ENCODE measurements at places on chromosomes 3 and 15.

- no peak for DNase-seq
Observed at GRCh38 chr15:38896647-38897046, 332.0 kb upstream of the RASGRP1 start.

DNA sequence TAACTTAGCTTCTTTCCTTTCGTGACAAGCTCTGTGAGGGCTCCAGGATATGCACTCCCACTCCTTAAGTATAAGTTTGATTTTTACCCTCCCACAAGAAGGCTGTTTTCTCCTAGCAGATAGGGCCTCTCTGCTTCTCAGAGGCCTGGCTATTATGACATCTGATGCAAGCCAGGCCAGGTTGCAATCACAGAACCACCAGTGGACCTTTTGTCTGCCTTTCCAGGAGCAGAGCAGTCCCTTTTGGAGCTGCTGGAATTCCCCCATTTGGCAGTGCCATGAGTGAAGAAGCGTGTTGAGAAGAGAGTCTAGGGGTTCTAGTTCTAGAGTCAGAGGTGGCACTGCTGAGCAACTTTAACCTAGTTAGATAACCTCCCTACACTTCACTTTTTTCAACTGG lies 1004.3 kb upstream of the SEMA6D start:
- no peak for DNase-seq

DNA sequence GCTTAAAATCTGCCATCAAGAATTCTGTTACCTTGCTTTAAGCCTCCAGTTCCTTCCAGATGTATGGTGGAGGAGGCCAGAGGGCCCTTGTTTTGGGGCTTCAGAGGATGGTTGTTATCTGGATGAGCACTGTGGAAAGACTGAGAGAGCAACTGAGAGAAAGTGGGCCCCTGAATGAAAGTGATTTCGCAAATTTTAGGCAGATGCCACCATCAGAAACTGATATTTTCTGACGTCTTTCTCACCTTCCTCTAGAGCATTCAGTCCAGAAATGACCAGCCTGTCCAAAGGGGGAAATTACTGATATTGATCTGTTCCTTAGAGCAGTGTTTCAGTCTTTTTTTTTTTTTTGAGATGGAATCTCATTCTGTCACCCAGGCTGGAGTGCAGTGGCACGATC lies 13.4 kb downstream of the B3GNT5 start:
- DNase-seq: no peak

GRCh38 chr15:78536134-78536533 lies 4.1 kb upstream of the PSMA4 start:
- no peak for DNase-seq

- no peak for DNase-seq
Observed at GRCh38 chr3:99970198-99970597, 144.1 kb downstream of the FILIP1L start.

- DNase-seq: no peak
Observed at GRCh38 chr3:124986192-124987143, 51.9 kb upstream of the MUC13 start.

- no peak for DNase-seq
Observed at GRCh38 chr3:44920081-44920480, 45.7 kb downstream of the TGM4 start.

GRCh38 chr3:67587811-67588210 lies 66.6 kb downstream of the SUCLG2 start:
- no peak for DNase-seq

DNA sequence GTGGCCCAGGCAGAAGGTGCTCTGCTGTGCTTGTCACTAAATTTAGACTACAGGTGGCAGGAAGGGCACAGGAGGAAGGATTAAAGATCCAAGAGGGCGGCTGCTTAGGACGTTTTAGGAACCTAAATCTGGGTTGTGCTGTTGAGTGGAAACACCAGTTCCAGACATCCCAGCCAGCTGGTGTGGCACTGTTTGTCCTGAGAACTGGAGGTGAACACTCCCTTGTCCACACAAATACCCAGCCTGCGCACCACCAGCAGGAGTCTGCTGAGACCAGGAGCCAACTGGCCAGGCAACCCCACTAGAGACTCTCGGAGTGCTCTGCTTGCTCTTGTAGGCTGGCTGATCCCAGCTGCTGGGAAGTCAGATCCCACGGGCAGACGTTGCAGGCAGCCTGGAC lies 30.3 kb upstream of the UACA start:
- no peak for DNase-seq

DNA sequence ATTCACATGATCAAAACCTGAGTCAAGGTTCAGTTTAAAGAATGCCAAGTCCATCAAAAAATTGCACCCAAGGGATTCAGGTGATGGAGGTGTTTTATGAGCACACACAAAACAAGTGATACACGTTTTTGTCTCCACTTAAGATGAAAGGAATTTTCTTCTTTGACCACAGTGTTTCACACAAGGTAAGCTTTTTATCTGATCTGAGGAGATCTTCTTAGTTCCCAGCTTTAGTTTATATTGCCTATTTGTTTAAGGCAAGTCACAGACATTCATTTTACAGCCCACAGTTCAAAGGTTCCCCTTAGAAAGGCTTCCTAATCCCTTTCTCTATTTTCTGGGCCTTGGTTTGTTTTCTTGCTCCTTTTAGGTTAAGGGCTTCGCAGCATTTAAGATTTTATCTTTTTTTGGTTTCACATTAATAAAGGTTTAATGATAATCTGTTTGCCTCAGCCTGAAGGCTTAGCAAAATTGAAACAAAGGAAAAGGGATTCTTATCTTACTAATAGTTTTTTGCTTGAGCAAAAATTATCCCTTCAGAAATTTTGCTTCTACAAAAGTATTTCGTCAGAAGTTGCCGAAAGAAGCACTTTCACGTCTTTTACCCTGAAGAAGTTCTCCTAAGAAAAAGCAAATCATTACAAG lies 420.5 kb upstream of the NAALADL2 start:
- DNase-seq: no peak

GRCh38 chr3:107044677-107045076 lies 332.6 kb upstream of the CCDC54 start:
- DNase-seq: no peak

DNA sequence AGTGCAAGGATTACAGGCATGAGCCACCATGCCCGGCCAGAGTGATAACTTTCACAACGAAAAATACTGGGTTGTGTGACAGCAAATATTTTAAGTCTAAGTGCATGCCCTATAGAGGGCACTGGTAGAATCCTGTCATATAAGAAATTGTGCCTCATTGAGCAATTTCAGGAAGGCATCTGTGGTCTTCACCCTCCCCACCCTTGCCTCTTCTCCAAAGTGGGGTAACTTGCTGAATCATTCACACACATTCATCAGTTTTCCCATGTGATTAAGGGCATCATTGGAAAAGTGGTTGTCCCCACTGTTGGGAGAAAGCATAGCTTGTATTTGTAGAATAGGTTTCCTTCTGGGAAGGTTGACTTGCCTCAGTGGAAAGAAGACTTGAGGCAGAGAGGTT lies 9.2 kb downstream of the MITF start:
- no peak for DNase-seq

DNA sequence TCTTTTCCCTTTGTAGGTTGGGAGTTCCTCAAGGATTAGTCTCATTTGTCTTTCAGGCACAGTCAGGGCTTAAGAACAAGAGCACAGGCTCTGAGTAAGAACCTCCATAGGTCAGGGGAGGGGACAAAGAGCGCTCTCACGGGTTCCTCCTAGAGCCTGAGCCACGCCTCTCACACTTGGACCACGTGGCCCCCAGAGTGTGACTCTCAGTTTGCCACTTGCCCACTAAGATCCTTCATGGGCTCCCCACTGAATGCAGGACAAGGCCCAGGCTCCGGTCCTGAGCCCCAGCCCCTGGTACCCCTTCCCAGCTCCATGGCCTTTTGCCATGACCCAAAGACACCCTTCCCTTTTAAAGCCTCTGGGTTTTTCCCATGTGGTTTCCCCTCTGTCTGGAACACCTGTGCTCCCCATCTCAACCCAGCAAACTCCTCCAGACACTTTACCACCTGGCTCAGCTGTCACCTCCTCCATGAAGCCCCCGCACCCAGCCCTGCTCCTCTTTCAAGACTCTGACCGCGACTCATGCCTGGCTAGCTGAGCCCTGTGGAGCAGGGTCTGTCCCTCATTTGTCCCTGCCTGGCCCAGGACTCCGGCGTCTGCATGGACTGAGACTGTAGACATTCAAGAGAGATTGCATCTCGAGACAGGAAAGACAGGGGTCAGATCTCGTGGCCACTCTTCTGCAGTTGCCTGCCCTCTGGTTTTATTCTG lies 32.7 kb downstream of the IQSEC1 start:
- peak; percentile 26 for DNase-seq

DNA sequence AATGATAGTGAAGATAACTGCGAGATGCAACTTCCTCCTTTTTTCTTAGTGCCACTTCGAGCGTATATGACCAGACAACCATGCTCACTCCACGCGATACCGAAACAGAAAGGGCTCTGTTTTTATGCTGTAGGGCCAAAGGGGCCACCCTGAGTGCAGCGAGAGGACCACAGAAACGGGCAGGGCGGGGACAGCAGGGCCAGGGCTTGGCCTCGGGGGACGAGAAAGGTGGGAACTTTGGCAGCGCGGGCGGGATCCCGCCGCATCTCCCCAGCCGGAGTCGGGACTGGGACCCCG lies 483 bp downstream of the VPS13C start:
- no peak for DNase-seq

GRCh38 chr3:116034086-116034485 lies 410.8 kb downstream of the GAP43 start:
- DNase-seq: no peak

GRCh38 chr3:98705212-98705611 lies 57.9 kb upstream of the ST3GAL6 start:
- DNase-seq: no peak

DNA sequence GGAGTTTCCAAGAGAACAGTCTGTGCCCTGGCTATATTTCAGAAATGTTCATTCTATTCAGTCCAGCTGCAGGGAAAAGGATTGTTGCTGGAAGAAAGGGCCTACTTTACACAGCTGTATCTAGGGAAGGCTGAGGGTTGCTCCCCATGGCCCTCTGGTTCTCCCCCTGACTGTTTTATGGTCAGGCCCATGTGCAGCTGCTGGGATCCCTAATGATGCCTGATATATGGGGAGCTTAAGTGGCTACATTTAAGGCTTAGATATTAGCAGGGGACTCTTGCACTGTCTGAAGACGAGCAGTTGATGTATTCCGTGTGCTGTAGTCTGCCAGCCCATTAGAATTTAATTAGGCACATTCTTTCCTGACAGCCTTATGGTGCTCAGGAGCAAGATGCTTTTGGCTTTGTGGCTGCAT lies 72.0 kb downstream of the FAM43A start:
- no peak for DNase-seq

- DNase-seq: no peak
Observed at GRCh38 chr15:25693321-25694238, 169.5 kb downstream of the ATP10A start.

GRCh38 chr3:130979117-130979516 lies 47.5 kb downstream of the ASTE1 start:
- DNase-seq: no peak

GRCh38 chr3:129416415-129416814 lies 12.0 kb downstream of the EFCAB12 start:
- no peak for DNase-seq

DNA sequence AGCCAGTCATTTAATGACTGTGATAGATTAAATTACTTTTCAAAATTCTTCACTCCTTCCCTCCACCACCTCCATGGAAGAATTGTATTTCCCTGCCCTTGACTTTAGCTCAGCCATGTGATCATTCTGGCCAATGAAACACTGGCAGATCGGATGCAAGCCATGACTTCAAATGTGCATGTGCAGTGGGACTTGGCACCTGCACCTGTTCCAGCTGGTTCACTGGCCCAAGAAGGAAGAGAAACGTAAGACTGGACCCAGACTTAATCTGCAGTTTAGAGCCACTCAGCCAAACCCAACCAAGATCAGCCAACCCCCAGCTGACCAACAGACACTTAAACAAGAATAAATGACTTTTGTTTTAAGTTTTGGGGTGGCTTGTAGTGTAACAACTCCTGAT lies 11.8 kb downstream of the DPH3 start:
- DNase-seq: no peak

- DNase-seq: no peak
Observed at GRCh38 chr3:56758539-56758981, 43.2 kb downstream of the ARHGEF3 start.

- DNase-seq: no peak
Observed at GRCh38 chr3:184259878-184260723, 1.3 kb downstream of the CAMK2N2 start.

DNA sequence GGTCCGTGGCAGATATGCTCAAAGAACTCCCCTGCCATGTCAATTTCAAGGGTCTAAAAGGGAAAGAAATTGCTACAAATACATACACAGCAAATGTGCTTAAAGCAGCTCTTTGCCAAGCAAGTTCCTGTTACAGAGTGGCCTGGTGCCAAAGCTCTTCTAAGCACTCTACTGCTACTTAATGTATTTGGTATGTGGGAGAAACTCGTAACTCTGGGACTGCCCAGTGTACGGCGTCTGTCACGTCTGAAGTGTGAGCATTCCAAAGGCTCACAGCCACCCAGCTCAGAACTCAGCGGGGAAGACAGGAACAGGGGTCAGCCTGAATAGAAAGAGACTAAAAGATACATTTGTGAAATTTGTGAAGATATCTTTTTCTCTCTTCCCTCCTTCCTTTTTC lies 54.6 kb downstream of the RBMS3 start:
- DNase-seq: no peak

DNA sequence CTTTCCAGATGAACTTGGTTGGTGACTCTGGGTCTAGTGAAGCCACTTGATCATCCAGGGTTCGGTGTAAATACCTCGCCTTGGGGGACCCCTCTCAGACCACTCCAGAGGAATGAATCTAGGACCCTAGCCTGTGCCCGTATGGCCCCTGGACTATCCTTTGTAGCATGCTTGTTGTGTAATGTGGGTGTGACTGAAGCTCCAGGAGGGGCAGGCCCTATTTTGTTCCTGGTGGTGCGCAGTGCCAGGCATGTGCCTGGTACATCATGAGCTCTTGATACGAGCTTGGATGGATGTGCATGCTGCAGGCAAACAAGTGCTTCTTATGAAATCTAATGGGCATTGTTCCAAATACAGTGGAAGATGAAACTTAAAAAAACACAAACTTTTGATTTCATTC lies 82.8 kb downstream of the EBLN2 start:
- DNase-seq: no peak

GRCh38 chr15:90348456-90348855 lies 3.6 kb upstream of the ZNF774 start:
- DNase-seq: no peak

DNA sequence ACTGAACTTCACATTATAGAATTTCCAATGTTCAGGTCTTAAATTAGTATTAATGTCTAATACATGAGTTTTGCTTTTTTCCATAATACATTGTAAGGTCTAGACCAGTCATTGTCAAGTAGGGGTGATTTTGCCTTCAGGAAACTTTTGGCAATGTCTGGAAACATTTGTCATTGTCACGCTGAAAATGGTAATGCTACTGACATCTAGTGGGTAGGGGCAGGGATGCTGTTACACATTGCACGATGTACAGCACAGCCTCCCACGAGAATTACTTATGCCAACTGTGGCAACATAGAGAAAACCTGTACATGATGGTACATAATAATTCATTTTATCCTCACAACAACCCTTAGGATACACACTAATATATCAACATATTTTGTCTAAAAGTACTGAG lies 384.1 kb downstream of the CADM2 start:
- DNase-seq: no peak

GRCh38 chr3:123920383-123920782 lies 36.3 kb upstream of the MYLK start:
- DNase-seq: no peak

Data from stimulated activated CD8-positive, alpha-beta memory T cell treated with anti-CD3 and anti-CD28 coated beads, Interleukin-4, amount 100 ng/mL, for 1 hour (primary cell).